ENCODE measurements at places on chromosomes 5 and 9.

GRCh38 chr5:36521838-36522745 lies 84.3 kb upstream of the SLC1A3 start:
- no peak for DNase-seq

- DNase-seq = no peak
Measured at GRCh38 chr5:173501271-173501670, 115.2 kb downstream of the BOD1 start.

GRCh38 chr5:15515229-15515628 lies 15.2 kb downstream of the FBXL7 start:
- DNase-seq = no peak

DNA sequence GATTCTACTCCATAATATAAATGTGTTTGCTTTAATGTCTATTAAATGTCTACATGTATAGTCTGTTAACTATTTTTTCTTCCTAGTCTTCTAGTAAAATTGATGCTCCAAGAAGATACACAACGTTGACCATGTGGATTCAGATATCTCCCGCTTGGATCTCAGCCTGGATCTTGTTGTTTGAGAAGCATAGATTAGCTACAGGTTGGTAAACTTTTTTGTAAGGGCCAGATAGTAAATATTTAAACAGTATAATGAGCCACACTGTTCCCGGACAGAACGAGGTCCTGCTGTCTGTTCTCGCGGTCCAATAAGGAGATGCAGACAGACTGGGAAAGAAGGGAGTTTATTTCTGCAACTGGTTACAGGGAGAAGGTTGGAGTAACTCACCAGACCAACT lies 86.2 kb upstream of the IL12B start:
- DNase-seq = no peak

DNA sequence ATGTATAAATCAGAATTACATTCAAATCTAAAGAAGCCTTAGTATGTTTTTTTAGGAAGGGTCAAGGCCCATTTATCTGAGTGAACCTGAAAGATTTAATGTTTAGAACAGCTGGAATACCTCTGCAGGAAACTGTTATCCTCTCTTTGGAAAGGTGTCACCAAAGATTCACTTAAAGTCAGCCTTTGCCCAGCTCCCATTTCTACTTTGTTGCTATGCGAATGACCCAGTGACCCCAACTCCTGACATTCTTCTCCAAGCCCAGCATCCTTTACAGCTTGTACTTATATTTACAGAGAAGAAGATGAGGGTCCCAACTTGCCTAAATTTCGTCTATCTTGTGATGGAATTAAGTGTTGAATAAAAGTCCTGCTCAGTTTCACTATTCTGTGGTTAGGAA lies 1198.6 kb downstream of the CDH12 start:
- DNase-seq = no peak

DNA sequence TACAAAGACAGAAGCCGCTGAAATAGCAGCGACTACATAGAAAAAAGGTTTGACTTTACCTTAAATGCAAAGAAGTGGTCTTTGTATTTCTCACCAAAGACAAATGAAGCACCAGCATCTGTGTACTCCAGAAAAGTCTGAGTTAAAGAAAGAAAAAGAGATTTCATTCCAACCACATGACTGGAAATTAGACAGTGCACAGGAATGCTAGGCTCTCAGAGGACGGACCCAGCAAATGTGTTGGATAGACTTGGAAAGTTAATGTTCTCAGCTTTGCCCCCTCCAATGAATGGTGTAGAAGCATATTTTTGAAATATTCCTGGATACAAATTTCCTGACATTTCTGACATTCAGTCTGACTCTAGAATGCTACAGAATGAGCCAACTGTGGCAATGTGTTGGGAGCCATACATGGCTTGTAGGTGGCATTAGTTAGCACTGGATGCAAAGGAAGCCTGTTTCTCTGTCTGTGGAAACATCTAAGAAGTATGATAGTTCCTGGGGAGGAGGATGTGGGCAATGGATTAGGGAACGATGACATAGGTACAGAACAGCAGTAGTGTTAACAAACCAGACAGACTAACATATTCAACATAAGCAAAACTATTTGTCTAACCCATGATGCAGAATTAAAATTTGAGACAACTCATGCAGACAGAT lies 43.3 kb downstream of the SLC28A3 start:
- DNase-seq = no peak

- no peak for DNase-seq
Measured at GRCh38 chr5:72451741-72452505, 55.3 kb downstream of the ZNF366 start.

DNA sequence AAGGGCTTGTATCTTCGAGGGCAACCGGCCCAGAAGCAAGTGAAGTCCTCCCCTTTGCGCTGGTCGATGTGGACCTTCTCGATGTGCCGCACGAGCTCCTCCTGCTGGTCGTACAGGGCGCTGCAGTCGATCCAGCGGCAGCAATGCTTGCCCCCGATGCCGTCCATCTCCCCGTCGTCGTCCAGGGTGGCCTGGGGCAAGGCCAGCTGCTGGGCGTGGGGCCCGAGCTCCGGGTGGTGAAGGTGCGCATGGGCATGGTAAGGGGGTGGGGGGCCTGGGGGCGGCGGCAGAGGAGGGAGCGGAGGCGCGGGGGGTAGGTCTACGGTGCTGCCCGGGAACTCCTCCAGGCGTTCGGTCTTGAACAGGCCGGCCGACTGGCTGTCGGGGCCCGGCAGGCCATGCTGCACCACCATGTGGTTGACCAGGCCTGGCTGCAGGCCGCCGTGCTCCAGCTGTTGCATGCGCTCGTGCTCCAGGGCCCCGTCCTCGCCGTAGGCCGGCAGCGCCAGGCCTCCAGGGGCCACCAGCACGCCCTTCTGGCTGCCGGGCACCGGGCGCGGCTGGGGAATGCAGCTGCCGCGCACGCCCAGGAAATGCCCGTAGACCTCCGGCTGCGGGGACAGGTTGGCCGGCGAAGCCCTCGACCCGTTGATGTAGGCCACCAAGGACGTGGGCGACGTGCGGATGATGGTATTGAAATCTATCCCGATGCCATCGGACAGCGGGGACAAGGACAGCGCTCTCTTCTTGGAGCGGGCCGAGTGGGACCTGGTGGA lies 181.8 kb downstream of the GLIS3 start:
- DNase-seq = no peak

DNA sequence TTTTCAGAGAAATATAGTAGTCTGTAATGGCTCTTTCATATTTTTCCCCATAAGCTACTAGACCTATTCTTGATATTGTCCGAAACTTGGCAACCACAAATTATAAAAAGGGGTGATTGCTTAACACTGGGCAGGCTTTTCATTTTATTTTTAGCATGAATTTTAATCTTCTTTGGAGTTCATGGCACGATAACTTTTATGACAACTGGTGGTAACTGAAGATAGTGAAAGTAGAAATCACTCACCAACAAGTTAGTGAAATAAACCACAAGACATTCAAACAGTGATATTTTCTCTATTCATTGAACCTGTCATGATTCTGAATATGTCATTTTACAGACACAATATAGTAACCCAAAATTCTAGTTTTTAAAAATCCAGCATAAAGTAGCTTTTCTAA lies 213.9 kb downstream of the PRDM9 start:
- no peak for DNase-seq

- no peak for DNase-seq
Measured at GRCh38 chr5:112878760-112879159, 17.7 kb downstream of the SRP19 start.

GRCh38 chr5:556909-557441 lies 32.7 kb upstream of the SLC9A3 start:
- no peak for DNase-seq

GRCh38 chr5:77231471-77232138 lies 21.1 kb downstream of the PDE8B start:
- DNase-seq = no peak

- DNase-seq = no peak
Measured at GRCh38 chr5:131147258-131147657, 17.8 kb downstream of the HINT1 start.

GRCh38 chr5:74196233-74196632 lies 444.3 kb downstream of the ENC1 start:
- DNase-seq = no peak

- DNase-seq = no peak
Measured at GRCh38 chr9:74942801-74943200, 9.9 kb downstream of the C9orf40 start.

DNA sequence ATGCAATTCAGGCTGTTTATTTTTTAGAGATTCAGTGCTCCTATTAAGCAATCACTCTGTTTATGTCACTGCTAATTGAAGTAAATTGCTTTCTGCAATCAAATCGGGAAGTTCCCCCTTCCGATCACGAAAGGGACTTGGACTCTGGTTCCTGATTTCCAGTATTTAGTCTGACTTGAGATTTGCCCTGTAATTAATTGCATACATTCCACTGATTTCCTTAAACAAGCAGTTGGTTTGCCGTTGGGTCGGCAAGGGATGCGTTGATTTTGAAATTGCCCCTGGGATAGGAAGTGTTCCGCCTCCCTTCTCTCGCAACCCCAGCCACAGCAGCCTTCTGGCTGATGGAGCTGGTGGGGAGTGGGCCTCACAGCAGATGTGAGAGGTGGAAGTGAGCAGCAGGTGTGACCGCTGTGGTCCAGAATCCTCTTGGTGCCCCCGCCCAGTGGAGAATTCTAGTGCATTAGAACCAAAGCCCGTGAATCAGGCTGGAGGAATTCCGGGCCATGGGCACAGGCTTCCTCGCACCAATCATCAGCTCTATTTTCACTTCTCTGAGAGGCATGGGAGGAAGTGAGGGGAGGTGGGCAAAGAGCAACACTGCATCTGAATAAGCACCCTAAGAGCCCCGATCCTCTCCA lies 102.5 kb downstream of the SPRY4 start:
- no peak for DNase-seq

DNA sequence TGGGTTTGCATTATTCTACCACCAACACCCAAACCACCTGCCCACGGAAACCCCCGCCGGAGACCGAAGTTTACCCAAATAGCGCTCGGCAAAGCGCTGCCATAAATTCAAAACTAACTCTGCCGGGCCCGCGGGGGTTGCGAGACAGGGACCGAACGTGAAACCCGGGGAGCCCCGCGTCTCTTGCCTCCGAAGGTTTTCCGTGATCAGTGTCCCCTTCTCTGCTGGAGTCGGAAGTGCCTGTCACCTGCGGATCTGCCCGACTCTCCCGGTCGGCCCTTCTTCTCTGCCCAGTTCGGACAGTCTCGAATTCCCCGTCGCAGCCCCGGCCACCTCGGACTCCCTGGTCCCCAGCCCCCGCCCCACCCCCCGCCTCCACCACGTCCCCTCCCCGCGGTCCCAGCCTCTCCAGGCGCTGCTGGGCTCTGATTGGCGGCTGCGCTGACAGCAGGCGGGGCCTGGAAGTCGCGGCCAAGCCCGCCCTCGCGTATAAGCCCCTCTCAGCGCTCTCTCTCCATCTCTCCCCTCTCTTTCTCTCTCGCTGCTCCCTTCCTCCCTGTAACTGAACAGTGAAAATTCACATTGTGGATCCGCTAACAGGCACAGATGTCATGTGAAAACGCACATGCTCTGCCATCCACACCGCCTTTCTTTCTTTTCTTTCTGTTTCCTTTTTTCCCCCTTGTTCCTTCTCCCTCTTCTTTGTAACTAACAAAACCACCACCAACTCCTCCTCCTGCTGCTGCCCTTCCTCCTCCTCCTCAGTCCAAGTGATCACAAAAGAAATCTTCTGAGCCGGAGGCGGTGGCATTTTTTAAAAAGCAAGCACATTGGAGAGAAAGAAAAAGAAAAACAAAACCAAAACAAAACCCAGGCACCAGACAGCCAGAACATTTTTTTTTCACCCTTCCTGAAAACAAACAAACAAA lies at the start of gene RORB:
TSS of gene RORB (plus strand) at position 517 of the 929 bp plus-strand sequence. CDS start 642 bp downstream, outside the sequence.
- DNase-seq = peak; percentile 89

- no peak for DNase-seq
Measured at GRCh38 chr5:59592101-59592500, 301.4 kb downstream of the PDE4D start.

- DNase-seq = no peak
Measured at GRCh38 chr9:90515510-90515909, 127.1 kb downstream of the DIRAS2 start.

GRCh38 chr9:16535555-16535954 lies 334.9 kb downstream of the BNC2 start:
- DNase-seq = no peak

DNA sequence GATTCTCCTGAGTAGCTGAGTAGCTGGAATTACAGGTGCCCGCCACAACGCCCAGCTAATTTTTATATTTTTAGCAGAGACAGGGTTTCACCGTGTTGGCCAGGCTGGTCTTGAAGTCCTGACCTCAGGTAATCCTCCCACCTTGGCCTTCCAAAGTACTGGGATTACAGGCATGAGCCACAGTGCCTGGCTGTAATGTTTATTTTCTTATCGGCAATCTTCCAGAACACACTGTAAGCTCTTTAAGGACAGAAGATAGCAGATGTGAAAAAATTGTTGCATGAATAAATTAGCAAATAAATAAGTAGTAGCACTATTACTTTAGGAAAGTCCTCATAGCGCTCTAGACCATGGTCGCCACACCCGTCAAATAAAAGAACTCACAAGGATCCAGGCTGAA lies 100.5 kb downstream of the ENC1 start:
- no peak for DNase-seq

DNA sequence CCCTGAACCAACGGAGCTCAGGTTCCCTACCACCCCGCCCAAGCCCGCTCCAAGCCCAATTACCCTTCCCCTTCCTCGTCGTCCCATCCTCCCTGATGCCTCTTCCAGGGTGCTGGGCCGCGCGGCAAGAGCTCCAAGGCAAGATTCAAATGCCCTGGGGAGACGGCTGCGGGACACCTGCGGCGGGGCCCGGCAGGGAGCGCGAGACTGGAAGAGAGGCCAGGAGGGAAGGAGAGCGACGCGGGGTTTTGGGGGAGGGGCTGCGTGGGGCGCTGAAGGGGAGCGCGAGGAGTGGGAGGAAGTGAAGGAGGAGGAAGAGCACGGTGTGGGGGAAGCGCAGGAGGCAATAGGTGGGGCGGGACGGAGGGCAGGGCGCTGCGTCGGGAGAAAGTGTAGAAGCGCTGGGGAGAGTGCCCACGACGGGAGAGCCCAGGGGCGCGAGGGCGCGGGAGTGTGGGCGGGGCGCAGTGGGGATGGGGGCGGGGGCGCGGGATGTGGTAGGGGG lies 975 bp upstream of the NXNL2 start:
- DNase-seq = peak; percentile 67

DNA sequence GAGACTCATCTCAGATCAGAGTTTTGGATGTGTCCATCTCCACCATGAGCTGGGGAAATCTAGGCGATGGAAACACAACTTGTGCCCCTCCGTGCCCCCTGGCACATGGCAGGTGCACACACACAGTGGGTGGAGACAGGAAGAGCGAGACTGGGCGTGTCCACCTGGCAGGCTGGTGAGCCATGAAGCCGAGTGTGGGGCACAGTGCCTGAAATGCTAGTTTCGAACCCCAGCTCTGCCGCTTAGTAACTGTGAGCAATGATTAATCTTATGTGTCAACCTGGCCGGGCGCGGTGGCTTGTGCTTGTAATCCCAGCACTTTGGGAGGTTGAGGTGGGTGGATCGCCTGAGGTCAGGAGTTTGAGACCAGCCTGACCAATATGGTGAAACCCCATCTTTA lies 80.8 kb upstream of the RNU6ATAC start:
- DNase-seq = no peak

GRCh38 chr5:17177501-17178372 lies 39.7 kb upstream of the BASP1 start:
- no peak for DNase-seq
